Mesothelial cell of epicardium (in vitro differentiated cells): ENCODE measurements at places on chromosomes 4 and X.

GRCh38 chr4:849478-850175 is 23.7 kb upstream of the CPLX1 start:
- DNase-seq = no peak

DNA sequence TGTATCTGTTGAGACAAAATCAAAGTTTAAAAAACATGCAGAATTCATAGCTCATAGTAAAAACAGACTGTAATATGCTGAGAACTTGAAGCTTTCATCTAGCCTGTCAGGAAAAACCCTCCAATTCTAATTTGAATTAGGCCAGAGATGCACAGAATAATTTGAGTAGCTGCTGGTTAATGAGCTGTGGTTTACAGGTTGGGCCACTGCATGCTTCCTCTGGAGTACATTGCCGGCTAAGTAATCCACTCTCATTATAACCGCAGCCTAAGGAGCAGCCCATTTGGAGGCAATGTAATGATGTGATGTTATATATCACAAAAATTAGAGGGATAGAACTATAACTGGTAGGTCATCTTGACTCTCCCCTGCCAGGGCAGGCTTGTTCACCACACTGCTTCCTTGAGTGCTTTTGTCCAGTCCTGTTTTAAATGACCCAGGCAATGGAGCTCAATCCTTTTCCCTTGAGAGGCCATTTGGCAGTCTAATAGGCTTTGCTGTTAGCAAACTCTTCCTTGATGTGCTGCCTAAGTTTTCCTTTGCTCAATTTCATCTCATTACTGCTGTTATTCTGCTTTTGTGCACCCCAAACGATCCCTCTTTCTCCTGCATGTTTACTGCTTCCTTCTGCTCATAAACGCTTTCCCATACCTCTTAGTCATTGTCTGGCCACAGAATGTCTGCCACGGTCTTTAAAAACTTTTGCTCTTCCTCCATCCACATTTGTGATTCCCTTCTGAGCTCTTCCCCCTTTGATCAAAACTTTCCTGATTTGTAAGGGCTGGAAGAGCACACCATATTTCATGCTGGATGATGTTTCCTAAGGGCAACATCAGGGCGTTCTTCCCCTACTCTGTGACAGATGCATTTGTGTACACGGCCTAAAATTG is 230.9 kb downstream of the C4orf33 start:
- no peak for DNase-seq

GRCh38 chr4:152970102-152970820 is 34.1 kb downstream of the FHDC1 start:
- no peak for DNase-seq

GRCh38 chrX:66635360-66635759 is 3.5 kb downstream of the EDA2R start:
- no peak for DNase-seq
